ENCODE measurements at places on chromosomes 7 and 10.

DNA sequence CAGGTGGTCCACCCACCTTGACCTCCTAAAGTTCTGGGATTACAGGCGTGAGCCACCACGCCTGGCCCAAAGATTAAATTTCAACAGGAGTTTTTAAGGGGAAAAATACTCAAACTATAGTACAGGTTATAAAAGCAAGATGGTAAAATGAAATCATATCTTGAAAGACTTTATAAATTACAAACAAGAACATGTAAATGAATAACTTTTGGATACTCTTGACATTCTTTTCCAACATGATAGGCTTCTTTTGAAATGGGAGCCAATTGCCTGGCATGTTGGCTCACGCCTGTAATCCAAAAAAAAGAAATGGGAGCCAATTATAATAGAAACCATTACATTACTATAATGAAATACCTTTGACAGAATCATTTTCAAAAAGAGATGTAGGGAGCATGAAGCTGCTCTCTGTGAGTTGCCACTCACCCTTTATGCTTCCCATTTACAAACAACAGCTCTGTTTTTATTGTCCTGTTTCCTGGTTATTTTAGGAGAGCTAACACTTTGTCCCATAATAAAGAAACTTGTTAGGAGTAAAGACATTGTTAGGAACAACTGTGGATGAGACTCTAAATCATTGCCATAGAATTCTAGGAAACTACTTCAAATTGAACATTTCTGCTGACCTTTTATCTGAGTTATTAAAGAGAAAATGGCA, 24.6 kb upstream of the MCU start:
- no peak for DNase-seq

DNA sequence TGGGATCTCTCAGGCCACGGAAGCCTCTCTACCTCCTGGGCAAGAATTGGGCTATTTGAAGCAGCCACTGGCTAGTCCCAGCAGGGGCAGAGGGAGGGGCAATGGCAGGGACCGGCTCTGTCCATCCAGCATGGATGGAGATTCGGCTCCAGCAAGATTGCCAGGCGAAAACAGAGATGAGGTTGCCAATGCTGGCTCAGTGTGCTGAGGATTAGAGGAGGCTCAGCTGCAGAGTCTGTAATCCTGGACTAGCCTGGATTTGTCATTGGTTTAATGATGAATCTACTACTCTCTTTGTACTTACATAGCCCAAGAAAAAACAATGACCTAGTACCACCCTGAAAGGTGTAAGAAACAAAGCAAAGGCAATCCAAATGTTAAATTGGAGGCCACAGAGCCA, 112.2 kb upstream of the PDCD4 start:
- DNase-seq, result no peak

DNA sequence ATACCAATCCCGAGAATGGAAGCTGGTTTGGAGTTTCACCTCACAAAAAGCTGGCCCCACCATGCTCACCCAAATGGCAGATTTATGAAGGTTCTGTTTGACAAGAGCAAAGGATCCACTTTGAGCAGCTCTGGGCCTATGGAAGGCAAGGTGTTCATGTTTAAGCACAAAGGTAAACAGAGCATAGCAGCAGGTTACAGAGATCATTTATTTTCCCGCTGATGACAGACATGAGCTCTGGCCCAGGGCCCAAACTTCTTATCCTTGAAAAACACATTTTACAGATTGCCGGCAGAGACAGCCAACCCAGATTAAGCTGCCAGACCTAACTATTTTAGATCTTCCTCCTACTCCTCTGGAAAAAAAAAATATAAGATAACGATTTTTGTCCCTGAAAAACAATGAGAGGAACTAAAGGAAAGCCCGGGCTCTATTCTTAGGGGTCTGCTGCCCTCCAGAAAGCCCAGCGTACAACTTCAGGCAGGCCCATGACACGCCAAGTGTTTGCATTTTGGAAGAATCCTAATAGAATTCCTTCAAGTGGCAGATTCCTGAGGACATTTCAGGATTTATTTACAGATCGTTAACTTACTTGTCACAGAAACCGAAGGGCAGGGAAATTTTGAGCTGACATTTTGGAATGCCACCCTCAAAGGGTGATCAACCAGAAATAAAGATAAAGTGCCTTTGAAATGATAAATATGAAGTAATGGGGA, 40.0 kb downstream of the SYPL1 start:
- DNase-seq, result no peak

- DNase-seq, result no peak
Measured at GRCh38 chr10:118900617-118901016, 128.9 kb upstream of the NANOS1 start.

- no peak for DNase-seq
Measured at GRCh38 chr10:117264782-117265181, 23.9 kb downstream of the SLC18A2 start.

GRCh38 chr7:85220651-85221050, 33.8 kb upstream of the SEMA3D start:
- DNase-seq, result no peak

Data from RKO (cell line).